Activated T-cell treated with anti-CD3 and anti-CD28 coated beads for 1 hour (primary cell): ENCODE measurements at places on chromosomes 2 and 18.

DNA sequence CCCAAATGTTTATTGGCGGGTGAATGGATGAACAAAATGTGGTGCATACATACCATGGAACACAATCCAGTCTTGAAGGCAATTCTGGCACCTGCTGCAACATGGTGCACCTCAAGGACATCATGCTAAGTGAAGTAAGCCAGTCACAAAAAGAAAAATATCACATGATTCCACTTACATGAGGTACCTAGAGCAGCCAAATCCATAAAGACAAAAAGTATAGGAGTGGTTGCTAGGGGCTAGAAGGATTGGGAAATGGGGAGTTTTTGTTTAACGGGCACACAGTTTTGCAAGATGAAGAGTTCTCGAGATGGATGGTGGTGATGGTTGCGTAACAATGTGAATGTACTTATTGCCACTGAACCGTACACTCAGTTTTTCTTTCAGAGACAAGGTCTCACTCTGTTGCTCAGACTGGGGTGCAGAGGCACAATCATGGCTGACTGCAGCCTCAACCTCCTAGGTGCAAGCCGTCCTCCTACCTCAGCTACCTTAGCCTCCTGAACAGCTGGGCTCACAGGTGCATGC lies 90.9 kb upstream of the CERS6 start:
- no peak for DNase-seq

DNA sequence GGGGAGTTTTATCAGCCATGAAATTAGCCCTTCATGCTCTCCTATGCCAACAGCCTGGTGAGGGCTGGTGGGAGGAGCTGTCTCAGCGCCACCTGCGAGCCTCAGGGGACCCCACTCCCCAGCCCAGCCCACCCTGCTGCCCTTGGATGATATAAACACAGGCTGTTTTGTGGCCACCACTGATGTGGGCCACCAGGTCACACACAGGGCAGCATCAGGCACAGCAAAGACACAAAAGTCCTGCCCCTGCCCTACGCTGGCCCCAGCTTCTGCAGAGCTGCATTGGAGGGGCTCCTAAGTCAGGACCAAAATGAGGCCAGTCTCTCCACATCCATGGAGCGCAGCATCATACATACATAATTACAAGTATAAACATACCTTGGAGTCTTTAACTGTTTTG lies 110.6 kb upstream of the TEX51 start:
- DNase-seq = no peak

DNA sequence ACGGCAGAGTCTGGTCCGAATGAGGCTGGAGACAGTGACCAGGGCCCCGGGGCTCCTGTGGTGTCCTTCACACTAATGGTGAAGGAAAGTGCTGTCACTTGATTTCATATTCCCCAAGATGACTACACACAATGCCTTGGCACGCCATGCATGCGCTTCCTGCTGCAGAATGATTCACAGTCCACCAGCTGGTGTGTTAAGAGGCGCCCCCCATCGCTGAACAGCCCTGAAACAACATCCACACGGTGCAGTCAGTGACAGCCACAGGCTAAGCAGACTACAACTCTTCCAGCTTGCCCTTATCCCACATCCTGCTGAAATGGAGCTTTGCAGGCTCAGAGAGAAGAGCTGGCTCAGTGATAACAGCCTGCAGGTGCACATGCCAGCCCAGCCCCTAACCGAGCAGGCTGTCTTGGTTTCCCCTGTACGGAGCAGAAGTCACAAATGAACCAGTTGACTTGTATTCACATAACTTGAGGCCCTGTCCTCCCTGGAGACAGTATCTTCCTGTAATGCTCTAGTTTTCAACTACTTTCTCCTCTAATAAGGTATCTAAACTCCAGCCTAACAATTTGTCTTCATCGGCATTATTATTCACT lies 24.3 kb upstream of the CDH20 start:
- no peak for DNase-seq

DNA sequence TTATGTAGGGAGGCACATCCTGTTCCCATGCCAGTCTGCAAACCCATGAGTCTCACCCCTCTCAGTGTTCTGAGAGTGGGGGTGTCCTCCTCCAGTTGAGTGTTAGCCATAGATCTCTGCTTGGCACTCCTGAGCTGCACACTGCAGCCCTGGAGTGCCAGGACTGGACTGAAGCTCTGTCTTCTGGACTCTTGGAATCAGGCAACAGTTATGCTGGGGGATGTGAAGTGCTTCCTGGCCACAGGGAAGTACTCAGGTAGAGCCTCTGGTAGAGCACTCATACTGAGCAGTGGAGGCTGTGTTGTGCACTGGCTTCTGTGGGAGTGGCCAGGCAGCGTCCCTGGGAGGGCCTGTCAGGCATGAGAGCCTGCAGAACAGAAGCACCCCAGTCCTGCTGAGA lies 43.0 kb downstream of the SERPINB7 start:
- DNase-seq = no peak

- DNase-seq = no peak
These were observed 174.6 kb downstream of the THADA start for GRCh38 chr2:43421194-43421593.

GRCh38 chr2:16244966-16245320 lies 304.6 kb downstream of the MYCN start:
- DNase-seq = no peak

- DNase-seq = no peak
These were observed 113.2 kb downstream of the GYPC start for GRCh38 chr2:126769118-126769517.

DNA sequence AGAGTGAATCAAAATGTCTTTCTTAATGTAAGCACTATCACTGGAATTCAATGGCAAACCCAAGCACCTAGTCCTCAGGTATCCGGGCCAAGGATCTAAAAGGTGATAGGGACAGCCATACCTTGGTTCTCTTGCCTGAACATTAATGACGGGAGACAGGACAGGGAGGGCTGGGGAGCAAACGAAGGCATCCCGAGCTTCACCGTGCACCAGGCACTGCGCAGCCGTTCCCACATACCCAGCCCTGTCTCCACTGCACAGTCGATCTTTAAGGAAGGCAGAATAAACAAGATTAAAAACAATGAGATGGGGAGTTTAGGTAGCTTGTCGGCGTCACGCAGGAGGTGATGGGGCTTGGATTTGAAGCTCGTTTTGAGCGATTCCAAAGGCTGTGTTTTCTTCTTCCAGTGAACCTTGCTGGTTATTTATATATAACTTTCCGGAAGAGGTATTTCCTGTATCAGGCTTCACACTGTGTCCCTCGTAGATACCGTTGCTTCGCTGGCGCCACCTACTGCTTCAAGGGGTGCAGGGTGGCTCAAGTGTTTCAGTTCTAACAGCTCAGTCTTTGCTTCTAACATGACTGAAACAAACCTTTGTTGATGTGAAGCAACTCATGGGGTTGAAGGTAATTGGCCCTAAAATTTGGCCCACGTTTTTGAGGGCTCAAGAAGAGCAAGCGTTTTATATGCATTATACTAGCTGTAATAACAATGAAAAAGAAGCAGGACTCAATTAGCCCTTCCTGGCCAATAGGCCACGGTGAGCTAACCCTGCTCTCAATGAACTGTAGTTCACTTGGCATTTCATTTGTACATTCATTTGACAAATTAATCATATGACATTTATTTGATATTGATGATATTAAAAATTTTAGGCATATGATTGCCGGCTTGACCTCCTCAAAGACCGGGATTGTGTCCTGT lies 77.4 kb downstream of the DCDC2C start:
- DNase-seq = peak; percentile 17

DNA sequence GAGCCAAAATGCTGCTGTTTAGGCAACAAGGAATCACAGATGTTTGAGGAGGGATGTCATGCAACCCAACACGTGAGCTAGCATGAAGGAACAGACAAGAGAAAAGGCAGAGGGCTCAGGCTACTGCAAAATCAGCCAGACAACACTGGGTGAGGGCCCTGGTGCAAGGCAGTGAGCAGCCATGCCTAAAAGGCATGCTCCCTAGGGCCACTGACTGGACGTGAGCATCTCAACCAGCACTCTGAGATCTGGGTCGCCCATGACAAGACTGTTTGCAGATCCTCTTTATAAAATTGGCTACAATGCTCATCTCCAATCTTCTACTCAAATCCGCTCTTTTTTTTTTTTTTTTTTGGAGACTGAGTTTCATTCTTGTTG lies 49.1 kb downstream of the KIAA2012 start:
- DNase-seq = no peak

GRCh38 chr2:16852651-16853050 lies 187.0 kb upstream of the CYRIA start:
- no peak for DNase-seq
